OCI-LY7 (cell line): ENCODE measurements at places on chromosomes 3 and 15.

DNA sequence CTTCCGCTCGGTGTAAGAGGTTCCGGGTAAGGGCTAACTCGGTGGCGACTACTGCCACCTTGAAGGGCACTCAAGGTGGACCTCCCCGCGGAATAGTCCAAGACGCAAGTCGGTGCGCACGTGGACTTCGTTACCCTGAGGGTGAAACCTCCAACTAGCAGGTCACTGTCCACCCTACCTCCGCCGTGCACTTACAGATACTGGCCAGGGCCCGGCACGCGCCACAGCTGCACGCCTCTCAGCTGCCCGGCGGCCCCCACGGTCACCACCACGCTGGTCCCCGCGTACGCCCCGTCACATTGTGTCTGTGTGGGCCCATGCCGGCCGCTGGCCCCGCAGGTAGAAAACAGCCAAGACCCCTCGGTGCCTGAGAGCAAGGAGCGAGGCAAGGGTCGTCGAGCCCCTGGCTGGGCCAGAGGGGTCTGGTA is 1.1 kb downstream of the LTK start:
- no peak for DNase-seq

GRCh38 chr15:80615783-80616391 is 79.2 kb upstream of the ABHD17C start:
- no peak for DNase-seq

GRCh38 chr3:66353530-66353929 is 132.7 kb downstream of the SLC25A26 start:
- DNase-seq = no peak

DNA sequence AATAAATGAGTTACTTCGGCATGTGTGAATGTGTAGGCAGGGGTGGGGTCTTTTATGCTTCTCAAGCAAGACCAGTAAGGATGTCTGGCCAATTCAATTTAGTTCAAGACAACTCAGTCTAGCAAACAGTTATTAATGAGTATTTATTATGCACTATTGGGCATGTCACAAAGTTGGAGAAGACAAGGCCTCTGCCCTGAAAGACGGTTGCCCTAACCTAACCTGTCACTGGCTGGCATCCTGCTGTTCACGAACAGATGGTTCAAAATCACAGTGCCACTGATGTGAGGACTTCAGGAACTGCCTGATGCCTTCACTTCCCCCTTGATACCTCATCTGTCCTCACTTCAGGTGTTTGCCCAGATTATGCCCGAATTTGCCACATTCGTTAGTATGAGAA is 217.8 kb downstream of the SOX2 start:
- peak; percentile 34 for DNase-seq

GRCh38 chr3:21564531-21564930 is 186.5 kb downstream of the ZNF385D start:
- DNase-seq = no peak

DNA sequence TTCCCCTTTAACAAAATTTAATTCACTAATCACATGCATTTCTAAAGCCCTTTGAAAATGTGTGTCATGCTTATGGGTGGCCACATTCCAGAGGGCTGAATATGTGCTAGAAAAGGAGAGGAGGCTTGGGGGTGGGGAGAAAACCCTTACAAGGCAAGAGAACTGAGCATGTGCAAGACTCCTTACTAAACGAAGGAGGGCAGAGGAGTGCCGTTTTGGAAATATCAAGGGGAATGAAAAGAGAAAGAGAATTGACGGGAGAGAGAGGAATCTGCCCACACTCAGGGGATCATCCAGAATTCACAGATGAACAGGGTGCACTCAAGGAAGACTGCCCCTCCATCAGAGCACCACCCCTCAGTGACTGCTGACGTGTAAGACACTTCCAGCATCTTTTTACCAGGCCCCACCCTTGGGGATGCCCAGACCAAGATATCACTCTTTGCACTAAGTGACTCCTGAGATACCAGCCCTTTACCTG is 37.9 kb upstream of the TSC22D2 start:
- no peak for DNase-seq
